ENCODE measurements at places on chromosomes 1 and 21.

DNA sequence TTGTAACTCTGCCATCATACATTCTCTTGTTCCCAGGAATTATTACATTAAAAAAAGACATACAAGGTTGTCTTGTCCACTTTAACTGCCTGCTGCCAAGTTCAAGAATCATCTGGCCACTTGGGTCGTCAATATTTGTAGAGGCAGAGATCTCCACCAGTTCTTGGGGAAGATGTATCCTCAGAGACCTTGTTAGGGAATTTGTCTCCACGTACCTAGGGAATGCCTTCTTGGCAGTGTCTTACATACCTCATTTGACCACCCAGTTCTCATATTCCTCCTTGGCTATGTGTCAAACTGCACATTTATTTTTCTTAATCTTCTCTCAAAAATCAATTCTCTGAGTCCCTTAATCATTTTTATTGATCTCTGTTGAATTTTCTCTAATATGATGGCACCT lies 266.0 kb downstream of the SPATA17 start:
- no peak for DNase-seq

- DNase-seq = no peak
Measured at GRCh38 chr1:101221945-101222429, 14.8 kb upstream of the S1PR1 start.

- no peak for DNase-seq
Measured at GRCh38 chr1:33908324-33908956, 44.6 kb downstream of the HMGB4 start.

- no peak for DNase-seq
Measured at GRCh38 chr1:174428033-174428432, 19.7 kb upstream of the GPR52 start.

DNA sequence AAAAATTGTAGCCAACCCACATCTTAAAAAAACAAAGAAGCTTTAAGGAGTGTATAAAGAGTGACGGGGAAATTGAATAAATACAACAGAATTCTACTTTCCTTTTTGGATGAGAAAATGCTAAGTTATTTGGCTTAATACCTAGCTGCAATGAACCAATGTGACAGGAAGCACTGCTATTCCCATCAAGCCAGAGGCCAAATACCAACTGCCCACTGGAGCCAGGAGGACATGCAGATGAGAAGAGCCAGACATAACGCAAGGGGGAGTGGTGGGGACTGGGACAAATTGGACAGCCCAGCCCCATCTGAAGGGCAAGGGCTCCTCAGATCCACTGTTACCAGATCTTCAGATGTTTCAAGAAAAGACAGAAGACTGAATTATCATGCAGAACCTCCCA lies 25.7 kb downstream of the DNAJC11 start:
- DNase-seq = no peak

- DNase-seq = no peak
Measured at GRCh38 chr1:32063261-32063681, 9.5 kb upstream of the TMEM39B start.

GRCh38 chr21:37073417-37074196 lies 553 bp downstream of the TTC3 start:
- DNase-seq = peak; percentile 63

GRCh38 chr1:159945483-159946241 lies at the start of gene IGSF9:
IGSF9 (minus strand) TSS chr1:159945613; CDS start chr1:159943454, 2,159 bp downstream.
- peak; percentile 78 for DNase-seq

- no peak for DNase-seq
Measured at GRCh38 chr1:82318921-82319320, 518.2 kb downstream of the ADGRL2 start.

- DNase-seq = no peak
Measured at GRCh38 chr1:12342401-12343003, 112.7 kb downstream of the VPS13D start.

GRCh38 chr1:229186373-229187056 lies 84.4 kb upstream of the RAB4A start:
- DNase-seq = peak; percentile 64

- DNase-seq = no peak
Measured at GRCh38 chr1:3282656-3283430, 171.6 kb upstream of the ARHGEF16 start.

DNA sequence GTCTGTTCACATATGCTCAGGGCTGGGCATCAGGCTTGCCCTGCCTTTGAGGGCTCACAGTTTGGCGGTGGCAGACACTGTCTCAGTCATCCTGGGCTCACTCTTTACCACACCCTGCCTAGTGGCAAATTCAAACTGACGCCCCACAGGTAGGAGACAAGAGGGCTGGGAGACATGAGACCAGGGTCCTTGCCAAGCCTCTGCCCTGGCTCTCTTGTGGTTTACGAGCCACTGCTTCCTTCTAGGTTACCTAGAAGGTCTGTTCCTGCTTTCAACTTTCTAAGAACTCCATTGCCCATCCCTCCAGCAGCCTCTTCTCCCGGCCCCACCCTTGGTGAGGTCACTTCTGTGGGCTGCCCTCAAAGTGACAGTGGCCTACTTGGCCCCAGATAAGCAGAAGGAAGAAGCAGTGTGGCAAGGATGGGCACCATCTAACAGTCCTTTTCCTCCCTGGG lies 10.5 kb downstream of the KIF21B start:
- peak; percentile 72 for DNase-seq

- DNase-seq = no peak
Measured at GRCh38 chr1:218485241-218485928, 140.2 kb downstream of the TGFB2 start.

GRCh38 chr1:245987219-245987545 lies 519.9 kb downstream of the SMYD3 start:
- DNase-seq = no peak

DNA sequence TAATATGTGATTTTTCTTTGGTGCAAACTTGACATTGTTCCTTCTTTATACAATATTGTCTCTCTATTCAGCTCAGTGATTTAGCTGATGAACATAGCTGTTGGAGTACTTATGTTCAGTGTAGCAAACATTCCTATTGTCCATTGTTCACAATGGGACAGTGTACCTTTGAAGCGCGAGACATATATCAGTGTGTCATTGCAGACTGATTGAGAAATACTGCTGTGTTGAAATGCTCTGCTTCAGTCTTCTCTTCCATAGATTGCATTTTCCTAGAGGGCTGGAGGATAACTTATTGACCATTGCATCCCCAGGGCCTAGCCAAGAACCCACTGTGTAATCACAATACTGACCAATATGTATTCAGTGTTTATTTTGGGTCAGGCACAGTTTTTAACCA lies 46.5 kb downstream of the HLX start:
- no peak for DNase-seq

- DNase-seq = no peak
Measured at GRCh38 chr1:107123741-107124140, 17.1 kb upstream of the NTNG1 start.

- no peak for DNase-seq
Measured at GRCh38 chr1:237352747-237353146, 310.8 kb downstream of the RYR2 start.

GRCh38 chr1:116205941-116206679 lies 94.9 kb downstream of the MAB21L3 start:
- no peak for DNase-seq

GRCh38 chr1:67947114-67947513 lies 103.3 kb downstream of the DIRAS3 start:
- no peak for DNase-seq

- DNase-seq = no peak
Measured at GRCh38 chr1:159054427-159054826, 22.1 kb downstream of the AIM2 start.

DNA sequence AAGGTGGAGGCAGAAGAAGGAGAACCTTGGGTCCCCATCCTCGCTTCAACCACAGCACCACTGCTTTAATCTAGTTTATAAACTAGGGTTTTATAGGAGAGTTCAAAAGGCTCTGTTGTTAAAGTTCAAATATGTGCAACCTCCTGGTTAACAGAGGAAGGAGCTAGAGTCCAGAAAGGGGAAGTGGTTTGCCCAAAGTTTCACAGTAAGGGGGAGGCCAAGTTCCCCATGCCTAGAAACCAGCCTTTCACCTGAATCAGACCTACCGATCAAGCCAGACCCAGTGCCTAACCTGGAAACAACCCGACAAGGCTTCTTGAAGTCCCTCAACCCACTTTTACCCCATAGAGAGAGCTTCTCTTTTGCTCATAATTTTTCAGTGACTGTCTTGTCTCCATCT lies 106.5 kb downstream of the PLPP3 start:
- DNase-seq = no peak

DNA sequence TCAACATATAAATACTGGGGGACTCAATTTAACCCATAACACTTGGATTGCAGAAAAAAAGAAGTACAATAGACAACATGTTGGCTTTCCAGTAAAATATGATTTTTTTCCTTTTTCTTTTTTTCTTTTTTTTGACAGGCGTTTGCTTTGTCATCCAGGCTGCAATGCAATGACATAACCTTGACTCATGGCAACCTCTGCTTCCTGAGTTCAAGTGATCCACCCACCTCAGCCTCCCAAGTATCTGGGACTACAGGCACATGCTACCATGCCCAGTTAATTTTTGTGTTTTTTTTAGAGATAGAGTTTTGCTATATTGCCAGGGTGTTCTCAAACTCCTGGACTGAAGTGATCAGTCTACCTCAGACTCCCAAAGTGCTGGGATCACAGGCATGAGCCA lies 1512.0 kb upstream of the PRMT6 start:
- DNase-seq = no peak

DNA sequence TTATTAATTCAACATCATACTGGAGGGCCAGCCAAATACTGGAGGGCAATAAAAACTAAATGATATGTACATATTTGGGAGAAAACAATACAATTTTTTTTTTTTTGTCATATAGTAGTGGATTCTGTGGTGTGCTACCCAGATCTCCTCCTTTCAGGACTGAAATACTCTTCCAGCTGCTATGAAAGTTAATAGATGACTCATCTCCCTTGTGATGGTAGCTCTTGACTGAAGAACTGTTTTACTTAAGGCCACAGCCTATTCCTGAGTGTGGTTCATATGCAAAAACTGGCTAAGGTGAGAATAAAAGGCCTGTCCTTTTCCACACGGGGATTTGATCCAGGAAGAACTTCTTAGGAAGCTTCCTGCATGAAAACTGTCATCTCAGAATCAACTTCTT lies 307.9 kb downstream of the HLX start:
- DNase-seq = no peak

- no peak for DNase-seq
Measured at GRCh38 chr1:77536813-77537212, 145.6 kb downstream of the ZZZ3 start.

DNA sequence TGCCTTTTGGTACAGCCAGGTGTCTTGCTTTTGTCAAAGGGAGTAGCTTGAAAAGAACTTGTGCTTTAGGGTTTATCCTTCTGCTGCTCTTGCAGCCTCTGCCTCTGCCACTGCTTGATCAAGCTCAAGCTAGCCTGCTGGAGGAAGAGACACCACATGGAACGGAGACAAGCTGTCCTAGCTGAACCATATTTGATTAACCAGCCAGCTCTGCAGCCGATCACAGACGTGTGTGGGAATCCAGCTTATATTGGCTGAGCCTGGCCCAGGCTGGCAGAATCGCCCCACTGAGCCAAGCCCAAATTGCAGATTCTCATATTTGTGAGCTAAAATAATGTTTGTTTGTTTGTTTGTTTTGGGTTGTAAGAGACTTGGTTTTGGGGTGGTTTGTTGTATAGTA lies 18.7 kb upstream of the FAM78B start:
- DNase-seq = no peak

GRCh38 chr1:95951371-95952102 lies 717.5 kb downstream of the RWDD3 start:
- DNase-seq = no peak

- DNase-seq = no peak
Measured at GRCh38 chr1:17791055-17791390, 35.9 kb downstream of the ACTL8 start.

- DNase-seq = no peak
Measured at GRCh38 chr21:35559829-35560225, 500.5 kb downstream of the SETD4 start.

- DNase-seq = no peak
Measured at GRCh38 chr1:84089867-84090266, 54.2 kb upstream of the PRKACB start.

DNA sequence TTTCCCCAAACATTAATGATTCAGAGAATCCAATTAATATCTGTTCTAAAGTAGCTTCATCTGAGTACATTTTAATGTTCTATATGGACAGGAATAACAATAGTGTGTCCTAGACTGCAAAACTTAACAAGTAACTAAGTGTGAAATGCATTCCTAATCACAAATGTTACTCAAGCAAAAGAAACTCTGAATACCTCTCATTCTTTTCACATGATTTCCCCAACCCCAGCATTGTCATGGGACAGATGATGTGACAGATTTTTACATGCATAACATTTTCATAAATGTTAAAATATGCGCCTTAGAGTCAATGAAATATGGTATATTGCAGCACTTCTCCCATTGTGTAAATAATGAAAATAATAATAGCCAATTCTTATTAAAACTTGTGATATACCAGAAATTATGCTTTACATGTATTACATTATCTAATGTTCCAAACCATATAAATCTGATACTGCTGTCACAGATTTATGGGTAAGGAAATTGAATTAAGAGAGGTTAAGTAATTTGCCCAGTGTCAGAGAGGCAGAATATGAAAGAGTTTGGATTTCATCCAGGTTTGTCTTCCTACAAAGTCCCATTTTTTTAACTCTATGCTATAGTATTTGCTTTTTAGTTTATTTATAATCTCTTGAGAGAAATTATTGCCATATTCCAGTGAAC lies 269.4 kb downstream of the LRRC7 start:
- no peak for DNase-seq

GRCh38 chr21:36606983-36607325 lies 92.0 kb upstream of the SIM2 start:
- DNase-seq = no peak

GRCh38 chr1:180524915-180525714 lies 22.7 kb upstream of the ACBD6 start:
- DNase-seq = no peak

- no peak for DNase-seq
Measured at GRCh38 chr1:185292237-185292636, 24.8 kb downstream of the IVNS1ABP start.

DNA sequence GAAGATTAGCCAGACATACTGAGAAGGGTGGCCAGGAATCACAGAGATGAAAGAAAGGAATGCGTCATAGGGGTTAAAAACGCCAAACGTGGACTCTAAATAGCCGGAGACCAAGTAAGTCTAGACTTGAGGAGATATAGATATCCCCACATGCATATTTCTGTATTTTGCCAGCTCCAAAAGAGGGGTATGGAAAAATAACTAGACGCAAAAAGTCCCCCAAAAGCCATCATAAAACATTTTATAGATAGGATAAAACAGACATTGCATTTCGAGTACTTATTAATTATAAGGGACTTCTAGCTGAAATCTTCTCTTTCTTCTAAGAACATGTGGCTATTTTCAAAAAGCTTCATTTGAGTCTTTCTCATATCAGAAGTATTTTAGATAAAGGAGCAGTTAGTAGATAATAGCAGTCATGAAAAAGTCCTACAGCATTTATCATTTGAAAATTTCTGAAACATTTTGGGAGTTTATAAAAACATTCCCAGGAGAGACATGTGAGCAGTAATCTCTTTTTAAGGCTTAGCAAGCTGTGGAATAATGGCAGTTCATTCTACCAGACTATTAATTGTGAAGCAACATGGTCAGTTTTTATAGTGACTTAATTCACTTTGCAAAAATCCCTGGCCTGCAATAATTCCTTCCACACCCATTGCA lies 6.1 kb downstream of the KIF26B start:
- no peak for DNase-seq

GRCh38 chr1:240649733-240650721 lies 38.1 kb upstream of the GREM2 start:
- no peak for DNase-seq

All from activated CD8-positive, alpha-beta T cell treated with anti-CD3 and anti-CD28 coated beads, Interleukin-2, amount 10 ng/mL, durations not matched to agents 7 days and 5 days (primary cell).